ENCODE measurements at places on chromosomes 5 and 9.

GRCh38 chr9:91884696-91885687, 65.0 kb downstream of the ROR2 start:
- DNase-seq: no peak

DNA sequence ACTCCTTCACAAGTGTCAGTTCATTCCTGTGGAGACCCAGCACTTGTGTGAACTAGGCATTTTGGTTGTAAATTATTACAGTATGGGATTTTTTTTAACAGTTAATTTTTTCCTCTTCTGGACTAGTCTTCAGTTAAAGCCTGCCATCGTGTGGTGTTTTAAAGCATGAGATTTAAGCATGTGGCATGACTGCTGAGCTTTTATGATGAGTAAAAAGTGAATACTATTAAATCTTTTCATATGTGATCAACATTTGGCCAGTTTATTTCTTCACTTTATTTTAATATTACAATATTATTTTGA, 25.0 kb downstream of the LMNB1 start:
- no peak for DNase-seq

GRCh38 chr5:135437422-135437795, 9.7 kb downstream of the DCANP1 start:
- no peak for DNase-seq

DNA sequence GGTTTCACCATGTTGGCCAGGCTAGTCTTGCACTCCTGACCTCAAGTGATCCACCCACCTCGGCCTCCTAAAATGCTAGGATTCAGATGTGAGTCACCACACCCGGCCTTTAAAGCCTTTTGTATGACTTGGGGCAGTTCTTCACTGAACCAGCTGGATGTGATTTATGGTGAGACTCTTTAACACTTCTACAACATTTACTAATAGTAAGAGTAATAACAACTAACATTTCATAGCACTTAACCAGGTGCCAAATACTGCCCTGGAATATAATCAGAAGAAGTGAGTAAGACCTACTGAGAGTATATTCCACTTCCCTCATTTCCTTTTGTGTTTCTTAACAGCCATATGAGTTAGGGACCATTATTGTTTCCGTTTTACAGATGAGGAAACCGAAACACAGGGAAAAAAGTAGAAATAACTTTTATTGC, 10.0 kb downstream of the ZSWIM6 start:
- no peak for DNase-seq

GRCh38 chr5:103354446-103354845, 95.9 kb downstream of the MACIR start:
- no peak for DNase-seq

DNA sequence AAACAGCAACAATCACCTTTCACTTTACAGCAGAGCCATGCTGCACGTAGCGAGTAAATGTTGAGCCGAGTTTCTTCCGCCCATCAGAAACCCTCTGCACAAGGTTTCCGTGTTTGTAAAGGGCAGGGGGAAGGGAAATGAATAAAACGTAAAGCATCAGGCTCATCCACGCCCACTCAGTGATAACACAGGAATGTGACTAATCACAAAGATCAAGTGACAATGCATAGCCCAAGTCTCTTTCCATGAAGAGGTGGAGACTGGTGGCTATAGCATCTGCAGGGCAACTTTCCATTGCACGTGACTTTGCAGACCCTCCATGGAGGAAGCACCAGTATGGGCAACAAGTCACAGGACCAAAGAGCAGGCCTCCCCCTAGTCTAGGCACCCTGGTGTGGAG, 56.6 kb downstream of the CAMSAP1 start:
- peak; percentile 7 for DNase-seq

- no peak for DNase-seq
Observed at GRCh38 chr9:110465190-110465589, 114.4 kb downstream of the SVEP1 start.

DNA sequence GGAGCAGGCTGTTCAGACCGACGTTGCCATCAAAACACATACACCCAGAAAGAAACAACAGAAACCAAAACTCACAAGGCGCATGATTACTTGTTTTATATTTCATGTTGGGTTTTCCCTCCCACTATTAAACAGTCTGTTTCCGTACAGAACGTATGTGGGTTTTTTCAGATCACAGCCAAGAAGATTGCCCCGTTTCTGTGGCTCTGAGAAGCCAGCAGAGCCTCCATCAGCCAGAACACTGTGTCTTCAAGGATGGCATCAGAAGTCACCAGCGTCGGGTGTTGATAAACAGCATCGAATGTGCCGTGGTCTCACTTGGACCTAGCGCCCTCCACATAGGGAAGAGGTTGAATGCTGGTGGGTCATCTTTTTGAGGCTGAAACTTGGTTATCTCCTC, 42.8 kb downstream of the FAM78A start:
- no peak for DNase-seq

- no peak for DNase-seq
Observed at GRCh38 chr5:133933169-133933509, 35.3 kb downstream of the C5orf15 start.

DNA sequence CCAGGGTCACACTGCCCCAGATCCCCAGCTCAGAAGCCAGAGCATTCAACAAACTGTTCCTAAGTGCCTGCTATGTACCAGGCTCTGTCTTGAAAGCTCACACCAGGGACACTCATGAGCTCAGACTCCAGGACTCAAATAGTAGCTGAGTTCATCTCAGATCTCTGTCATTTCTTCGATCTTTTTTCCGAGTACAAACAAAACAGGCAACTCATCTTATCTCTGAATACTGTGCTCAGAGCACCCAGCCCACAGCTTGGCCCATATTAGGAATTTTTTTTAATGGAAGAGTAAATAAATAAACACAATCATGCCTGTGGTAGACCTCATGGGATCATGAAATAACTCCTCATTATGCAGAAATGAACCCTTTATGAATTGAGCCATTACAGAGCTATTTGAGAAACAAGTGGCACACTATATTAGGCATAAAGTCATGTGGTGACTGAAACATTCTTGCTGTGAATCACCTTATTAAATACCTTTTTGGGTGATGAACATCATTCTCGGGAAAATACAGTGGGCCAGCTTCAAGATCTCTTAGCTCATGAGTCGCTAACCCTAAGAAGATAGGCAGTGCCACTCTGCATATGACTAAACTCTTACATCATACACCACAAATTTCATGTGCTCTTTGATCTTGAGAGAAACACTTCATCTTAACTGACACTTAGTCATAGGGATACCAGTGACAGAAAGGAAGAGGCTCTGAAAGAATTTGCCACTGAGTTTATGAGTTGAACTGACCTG, 9.9 kb downstream of the SH3RF2 start:
- peak; percentile 6 for DNase-seq

GRCh38 chr5:175867587-175868347, 3.6 kb upstream of the CPLX2 start:
- no peak for DNase-seq

DNA sequence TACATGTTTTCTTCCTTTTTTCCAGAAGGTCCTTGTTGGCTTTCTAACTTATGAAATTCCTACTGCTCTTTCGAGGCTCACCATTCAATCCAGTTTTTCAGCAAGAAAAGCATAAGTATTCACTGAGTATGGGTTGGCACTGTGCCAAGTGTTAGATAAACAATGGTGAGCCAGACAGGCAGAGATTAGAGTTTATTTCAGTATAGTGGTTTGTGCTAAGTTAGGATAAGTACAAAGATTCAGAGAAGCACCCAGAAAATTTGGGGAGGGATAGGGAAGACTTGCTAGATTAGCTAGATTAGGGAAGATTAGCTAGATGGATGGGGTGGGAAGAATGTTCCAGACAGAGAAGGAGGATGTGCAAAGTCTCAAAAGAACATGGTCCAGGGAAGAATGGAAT, 122.9 kb downstream of the OXCT1 start:
- DNase-seq: no peak

DNA sequence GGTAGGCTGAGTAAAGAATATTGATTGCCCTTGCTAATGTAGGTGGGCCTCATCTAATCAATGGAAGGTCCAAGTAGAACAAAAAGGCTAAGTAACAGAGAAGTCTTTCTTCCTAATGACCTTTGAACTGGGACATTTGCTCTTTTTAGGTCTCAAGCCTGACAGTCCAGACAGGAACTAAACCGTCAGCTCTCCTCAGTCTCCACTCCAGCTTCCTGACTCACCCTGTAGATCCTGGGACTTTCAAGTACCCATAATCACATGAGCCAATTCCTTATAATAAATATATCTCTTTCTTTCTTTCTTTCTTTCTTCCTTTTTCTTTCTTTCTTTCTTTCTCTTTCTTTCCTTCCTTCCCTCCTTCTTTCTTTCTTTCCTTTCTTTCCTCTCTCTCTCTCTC, 479.5 kb upstream of the PAPPA start:
- no peak for DNase-seq

GRCh38 chr9:73023025-73023541, 70.2 kb upstream of the ALDH1A1 start:
- peak; percentile 19 for DNase-seq

DNA sequence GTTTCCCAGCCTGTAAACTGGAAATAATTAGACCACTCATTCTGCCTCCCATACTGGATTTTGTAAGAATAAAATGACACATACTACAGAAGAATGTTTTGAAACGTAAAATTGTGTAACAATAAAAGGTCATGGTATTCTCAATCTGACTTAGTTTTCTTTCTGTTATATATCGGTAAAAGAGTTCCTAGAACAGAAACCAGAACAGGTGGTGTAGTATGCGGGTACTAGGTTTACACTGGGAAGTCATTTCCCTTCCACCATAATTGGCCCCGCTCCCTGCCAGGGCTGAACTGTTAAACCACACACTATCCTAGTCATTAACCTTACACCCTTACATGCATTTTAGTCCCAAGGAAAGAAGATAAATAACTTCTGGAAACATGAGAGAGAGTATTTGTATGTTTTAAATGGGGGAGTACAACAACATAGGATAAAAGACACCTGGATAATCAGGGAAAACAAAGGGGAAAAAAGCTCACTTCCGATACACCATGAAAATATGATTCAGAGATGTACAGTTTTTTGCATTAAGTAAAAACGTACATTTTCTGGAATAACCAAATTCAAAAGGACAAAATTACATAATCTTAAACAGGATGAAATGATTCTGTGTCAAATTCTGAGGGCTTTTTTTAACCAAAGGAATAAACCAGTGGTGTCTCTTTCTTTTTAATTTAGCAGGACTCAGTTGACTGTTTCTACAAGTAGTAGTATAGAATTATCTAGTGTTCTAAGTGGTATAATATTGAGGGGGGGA, 199.7 kb downstream of the GLIS3 start:
- peak; percentile 9 for DNase-seq

Measured in stimulated activated CD4-positive, alpha-beta T cell treated with anti-CD3 and anti-CD28 coated beads, TNF-alpha, amount 100 ng/mL, for 24 hours (primary cell).